Activated CD8-positive, alpha-beta memory T cell treated with anti-CD3 and anti-CD28 coated beads, Interleukin-2, amount 10 ng/mL, durations not matched to agents 7 days and 5 days (primary cell): ENCODE measurements at places on chromosomes 2 and 18. TPM values are rescaled to one million over a fixed set of nuclear protein-coding genes. Genes with fewer than 3 reads are reported as not detected.

HOXD9 gene
- not detected for total RNA-seq

ANTXR1 gene
- not detected for total RNA-seq

- DNase-seq: no peak
Observed at GRCh38 chr2:25483607-25484266, 142.0 kb upstream of the DNMT3A start.

GRCh38 chr2:5689750-5690149 lies 2.4 kb upstream of the SOX11 start:
- DNase-seq: no peak

DUSP2 gene
- 32.0 TPM for total RNA-seq

ARHGEF4 gene
- 0.41 TPM for total RNA-seq

GRCh38 chr18:63348508-63349136 lies 18.4 kb downstream of the KDSR start:
- DNase-seq: no peak

MTCL1 gene
- 0.59 TPM for total RNA-seq
